Cardiac fibroblast (primary cell): ENCODE measurements at places on chromosomes 16 and 17.
A peak's percentile ranks its signal among the peaks of the same experiment; 100 is the strongest.

GRCh38 chr16:88999457-89000206, 22.6 kb upstream of the CBFA2T3 start:
- DNase-seq = no peak

- no peak for DNase-seq
These were observed 60.6 kb downstream of the HLF start for GRCh38 chr17:55325406-55325805.

- DNase-seq = no peak
These were observed 154.0 kb downstream of the TMEM132E start for GRCh38 chr17:34733333-34733732.

- DNase-seq = no peak
These were observed 6.7 kb upstream of the GINS2 start for GRCh38 chr16:85695196-85696128.

DNA sequence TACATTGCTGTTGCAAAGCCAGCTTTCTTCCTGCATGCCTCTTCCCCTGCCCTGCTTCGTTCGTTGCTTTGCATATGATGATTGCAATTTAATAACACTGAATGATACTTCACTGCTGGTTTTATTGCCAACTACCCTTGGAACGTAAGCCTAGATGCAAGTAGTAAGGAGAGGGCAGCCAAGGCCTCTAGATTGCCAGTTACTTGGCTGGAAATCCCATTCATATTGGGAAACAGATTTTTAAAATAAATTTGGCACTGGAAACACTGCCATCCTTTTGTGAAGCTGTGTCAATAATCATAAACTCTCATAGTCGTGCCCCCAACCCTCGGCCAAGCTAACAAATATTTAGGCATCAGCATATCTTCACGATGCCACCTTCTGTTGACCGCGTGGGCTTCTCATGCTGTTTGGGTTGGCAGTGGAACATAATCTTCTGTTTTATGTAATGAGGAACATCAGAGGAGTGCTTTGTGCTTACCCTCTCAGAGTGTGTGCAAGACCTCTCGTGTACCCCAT, 86.5 kb downstream of the MAP2K6 start:
- no peak for DNase-seq

- no peak for DNase-seq
These were observed 25.3 kb downstream of the USP43 start for GRCh38 chr17:9670596-9670995.

- no peak for DNase-seq
These were observed 5.5 kb downstream of the SERPINF1 start for GRCh38 chr17:1767358-1767757.

DNA sequence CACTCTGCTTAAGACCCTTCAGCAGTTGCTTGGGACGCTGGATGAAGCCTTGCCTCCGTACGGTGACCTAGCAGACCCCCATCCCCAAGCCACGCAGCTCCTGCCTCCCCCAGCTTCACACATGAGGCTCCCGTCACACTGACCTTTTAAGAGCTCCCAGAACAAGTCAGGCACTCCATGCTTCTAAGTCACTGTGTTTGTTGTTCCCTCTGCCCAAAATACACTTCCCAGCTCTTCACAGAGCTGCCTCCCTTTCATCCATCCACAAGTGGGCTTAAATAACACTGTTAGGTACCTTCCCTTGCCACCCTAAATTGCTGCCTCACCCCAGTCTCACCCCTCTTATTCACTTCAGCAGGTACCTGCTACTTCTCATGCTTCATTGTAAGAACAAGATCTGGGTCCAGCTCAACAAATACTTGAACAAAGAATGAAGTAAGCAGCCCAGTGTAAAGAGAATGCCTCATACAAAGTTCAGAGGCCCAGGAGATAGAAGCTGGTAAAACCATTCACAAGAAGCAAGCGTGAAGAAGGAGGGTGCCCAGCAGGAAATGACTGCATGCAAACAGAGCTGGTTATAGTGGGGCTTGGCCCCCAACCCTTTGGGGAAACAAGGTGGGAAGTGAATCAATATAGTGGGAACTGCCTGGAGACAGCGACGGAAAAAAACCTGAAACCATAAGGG, 5.8 kb downstream of the ZC3H7A start:
- no peak for DNase-seq

- no peak for DNase-seq
These were observed 7.8 kb upstream of the KRT19 start for GRCh38 chr17:41535764-41536481.

GRCh38 chr16:4376126-4376892, 4.7 kb downstream of the VASN start:
- DNase-seq = peak; percentile 89

DNA sequence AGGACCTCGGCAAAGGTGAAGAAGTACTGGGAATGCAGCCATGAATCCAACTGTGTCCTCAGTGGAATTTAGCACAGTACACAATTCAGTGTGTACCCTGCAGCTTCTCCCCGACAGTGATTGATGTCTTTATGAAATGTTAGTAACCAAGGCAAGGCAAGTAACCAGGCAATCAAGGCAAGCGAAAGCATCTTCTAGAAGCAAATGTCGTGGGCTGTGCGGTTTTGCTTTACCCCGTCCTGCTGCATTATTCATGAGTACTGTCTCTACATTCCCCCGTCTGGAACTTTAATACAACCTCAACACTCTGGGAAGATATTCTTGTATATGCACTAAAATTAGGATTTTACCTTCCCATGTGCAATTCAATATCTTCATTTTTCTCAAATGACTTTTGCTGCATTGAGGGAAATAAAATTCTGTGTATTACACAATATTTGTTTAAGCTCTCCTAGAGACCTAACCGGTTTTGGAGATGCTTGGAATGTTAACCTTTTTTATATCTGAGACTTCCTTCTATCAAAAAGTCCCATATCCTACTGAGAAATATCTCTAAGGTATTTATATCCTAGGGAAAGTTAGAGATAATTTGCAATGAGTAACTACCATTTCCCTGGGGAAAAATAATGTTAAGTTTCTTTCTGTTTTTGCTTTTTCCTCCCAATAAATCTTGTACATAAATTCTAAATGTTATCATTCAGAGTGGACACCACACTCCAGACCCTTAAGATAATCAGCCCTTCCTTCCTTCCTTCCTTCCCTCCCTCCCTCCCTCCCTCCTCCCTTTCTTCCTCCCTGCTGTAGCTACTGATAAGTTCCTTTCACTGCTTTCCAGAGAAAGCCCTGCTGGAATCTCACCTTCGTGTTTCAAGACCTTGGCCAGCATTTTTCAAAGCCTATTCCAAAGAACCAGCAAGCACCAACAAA, 51.9 kb upstream of the ADORA2B start:
- peak; percentile 63 for DNase-seq

- no peak for DNase-seq
These were observed 7.3 kb downstream of the PIEZO1 start for GRCh38 chr16:88777471-88778270.

DNA sequence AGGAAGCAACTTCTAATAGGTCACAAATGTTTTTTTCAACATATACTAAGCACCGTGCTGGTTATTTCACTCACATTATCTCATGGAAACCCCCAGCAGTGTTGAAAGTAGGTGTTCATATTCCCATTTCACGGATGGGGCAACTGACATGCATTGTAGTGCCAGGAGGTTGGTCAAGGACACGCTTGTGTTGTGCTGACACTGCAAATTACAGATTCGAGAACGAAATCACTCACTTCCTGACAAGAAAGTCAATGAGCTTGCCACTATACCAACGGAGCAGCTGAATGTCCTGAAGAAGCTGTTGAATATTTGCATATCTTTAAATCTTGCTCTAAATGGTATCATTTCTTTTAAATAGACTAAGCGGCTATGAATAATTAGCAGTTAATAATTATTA, 378.0 kb upstream of the C16orf82 start:
- DNase-seq = no peak

GRCh38 chr17:4941319-4941610, 1.2 kb downstream of the RNF167 start:
- no peak for DNase-seq

DNA sequence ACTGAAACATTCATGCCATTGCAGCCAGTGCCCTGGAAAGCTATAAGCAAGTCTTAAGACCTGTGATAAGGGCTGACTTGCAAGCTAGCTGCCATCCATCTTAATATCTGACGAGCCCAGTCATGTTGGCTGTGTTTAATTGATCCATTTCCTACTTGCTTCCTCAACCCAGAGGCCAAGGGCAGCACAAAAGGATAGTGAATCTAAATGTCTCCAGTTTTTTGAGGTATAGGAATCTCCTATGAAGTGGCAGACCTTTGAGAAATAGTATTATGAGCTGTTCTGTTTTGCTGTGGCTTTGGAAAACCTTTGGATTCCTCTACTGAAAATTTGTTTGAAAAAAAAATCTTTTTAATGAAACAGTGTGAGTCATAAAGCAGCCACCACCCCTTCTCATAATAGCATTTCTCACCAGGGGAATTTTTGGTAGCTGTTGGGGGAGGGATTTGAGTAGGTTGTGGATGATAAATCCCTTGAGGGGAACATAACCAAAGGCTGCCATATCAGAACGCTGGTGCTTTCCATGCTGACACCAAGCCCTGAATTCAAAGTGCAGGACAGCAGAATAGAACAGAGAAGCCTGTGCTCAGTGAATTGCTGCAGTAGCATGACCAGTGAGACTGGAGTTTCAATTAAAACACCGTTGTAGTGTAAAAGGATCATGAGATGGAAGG, 12.9 kb downstream of the ZNRF1 start:
- DNase-seq = peak; percentile 88

- no peak for DNase-seq
These were observed 27.7 kb downstream of the GINS2 start for GRCh38 chr16:85660843-85661739.

- peak; percentile 70 for DNase-seq
These were observed 10.1 kb upstream of the STAC2 start for GRCh38 chr17:39235555-39236449.

GRCh38 chr17:17783825-17784656, 52.7 kb downstream of the SREBF1 start:
- DNase-seq = peak; percentile 78

GRCh38 chr16:35639233-35640205, 2180.1 kb downstream of the TP53TG3F start:
- DNase-seq = no peak

DNA sequence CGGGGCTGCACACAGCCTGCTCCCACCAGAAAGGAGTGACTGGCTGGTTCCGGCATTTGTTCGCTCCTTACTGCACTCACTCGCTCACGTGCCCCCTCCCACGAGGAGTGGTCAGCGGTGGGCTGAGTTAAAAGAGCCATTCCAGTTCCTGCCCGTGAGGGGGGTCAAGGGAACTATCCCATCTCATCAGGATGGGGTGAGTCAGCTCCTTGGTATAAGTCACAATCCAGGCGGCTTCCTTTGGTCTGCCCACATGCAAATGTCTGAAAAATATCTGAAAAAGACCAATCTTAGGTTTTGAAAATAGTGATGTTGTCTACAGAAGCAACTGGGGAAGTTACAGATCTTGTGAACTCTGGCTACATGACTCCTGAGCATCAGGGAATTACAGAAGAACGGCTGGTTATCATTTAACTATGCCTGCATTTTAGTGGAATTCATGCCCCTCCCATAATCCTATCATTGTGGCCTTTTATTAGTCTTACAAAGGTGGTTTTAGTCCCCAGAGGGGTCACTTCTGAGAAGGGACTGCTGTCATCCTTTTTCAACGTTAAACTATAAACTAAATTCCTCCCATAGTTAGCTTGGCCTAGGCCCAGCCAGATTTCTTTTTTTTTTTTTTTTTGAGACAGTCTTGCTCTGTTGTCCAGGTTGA, 9.8 kb upstream of the TNFSF12 start:
- DNase-seq = no peak

DNA sequence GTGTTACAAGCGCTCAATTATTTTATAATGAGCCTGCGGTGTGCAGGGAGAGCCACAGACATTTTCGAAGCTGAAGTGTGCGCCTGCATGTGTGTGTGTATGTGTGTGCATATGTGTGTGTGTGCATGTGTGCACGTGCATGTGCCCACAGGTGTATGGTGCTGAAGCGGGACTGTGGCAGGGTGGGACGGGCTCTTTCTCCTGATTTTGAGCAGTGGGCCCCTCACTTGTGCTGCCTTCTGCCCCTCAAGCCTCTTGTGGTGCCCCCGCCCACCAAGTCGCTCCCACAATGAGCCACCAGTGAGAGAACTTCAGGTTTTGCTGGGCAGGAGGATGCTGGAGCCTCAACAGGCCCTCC, 16.7 kb upstream of the KCNJ12 start:
- DNase-seq = no peak

DNA sequence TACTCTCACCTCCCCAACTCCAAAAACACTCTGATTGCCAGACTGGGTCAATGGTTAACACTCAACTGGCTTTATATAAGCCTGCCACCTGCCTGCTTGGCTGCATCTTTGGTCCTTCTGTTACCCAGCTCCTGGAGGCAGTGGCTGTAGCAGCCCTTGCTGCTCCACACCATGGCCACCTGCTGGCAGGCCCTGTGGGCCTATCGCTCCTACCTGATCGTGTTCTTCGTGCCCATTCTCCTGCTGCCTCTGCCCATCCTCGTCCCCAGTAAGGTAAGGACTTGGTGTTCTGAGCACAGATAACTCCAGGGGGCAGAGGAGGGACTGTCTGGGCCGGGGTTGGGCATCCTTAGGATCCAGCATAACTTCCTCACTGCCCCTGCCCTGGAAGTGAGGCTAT, at the start of gene SLC13A2:
TSS of gene SLC13A2 (plus strand) at position 103 of the 400 bp plus-strand sequence. CDS start at position 172, 69 bp downstream.
- DNase-seq = no peak
